ENCODE measurements at places on chromosomes 1 and 21. TPM values are rescaled to one million over a fixed set of nuclear protein-coding genes. Genes with fewer than 3 reads are reported as not detected.

Gene DNALI1
- total RNA-seq = 0.09 TPM

Gene CELA3A
- not detected for total RNA-seq

Gene AMPD1
- not detected for total RNA-seq

Gene NCMAP
- total RNA-seq = not detected

Gene MAD2L2
- total RNA-seq = 59.0 TPM

Gene TMEM269
- 0.23 TPM for total RNA-seq

Gene APOBEC4
- not detected for total RNA-seq

Gene CD160
- total RNA-seq = 0.25 TPM

Gene CFHR5
- not detected for total RNA-seq

Gene HSD17B7
- 20.3 TPM for total RNA-seq

Gene ADCY10
- total RNA-seq = 0.14 TPM

Gene SLC25A34
- 2.1 TPM for total RNA-seq

Gene NBPF26
- 8.0 TPM for total RNA-seq

Gene FCER1G
- total RNA-seq = 2.5 TPM

Gene EXO5
- 14.0 TPM for total RNA-seq

Gene UBE2U
- total RNA-seq = not detected

Gene TEX38
- not detected for total RNA-seq

Gene RNU1-3
- total RNA-seq = 2,397 TPM

Gene THEM5
- total RNA-seq = not detected

Gene NBPF4
- 0.95 TPM for total RNA-seq

Gene TSACC
- not detected for total RNA-seq

Gene GJC2
- 0.75 TPM for total RNA-seq

Gene FAM72D
- total RNA-seq = 7.7 TPM

Gene YOD1
- total RNA-seq = 7.5 TPM

Gene CTH
- total RNA-seq = 5.4 TPM

Gene TRPM2
- total RNA-seq = 20.6 TPM

Data from T-helper 2 cell treated with Interferon-gamma antibody and Interleukin-4, amounts not matched to agents 100 ng/mL and 5 ng/mL, for 36 hours (primary cell).